ENCODE measurements at places on chromosomes 7 and 10.

DNA sequence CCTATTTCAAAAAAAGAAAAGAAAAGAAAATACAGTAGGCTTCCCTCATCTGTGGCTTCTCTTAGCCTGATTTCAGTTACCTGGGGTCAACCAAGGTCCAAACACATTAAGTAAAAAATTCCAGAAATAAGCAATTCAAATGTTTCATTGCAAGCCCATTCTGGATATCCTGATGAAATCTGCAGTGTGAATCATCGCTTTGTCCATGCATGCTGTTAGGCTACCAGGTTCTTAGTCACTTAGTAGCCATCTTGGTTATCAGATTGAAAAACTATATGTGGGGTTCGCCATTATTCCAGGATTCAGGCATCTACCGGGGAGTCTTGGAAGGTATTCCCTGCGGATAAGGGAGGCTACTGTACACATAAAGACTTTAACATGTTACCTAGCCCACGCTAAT is 991 bp upstream of the FAM204A start:
- DNase-seq: no peak

- DNase-seq: no peak
Observed at GRCh38 chr10:90947030-90947960, 26.4 kb upstream of the ANKRD1 start.

GRCh38 chr7:55569797-55570196 is 2.5 kb downstream of the VOPP1 start:
- DNase-seq: no peak

- DNase-seq: no peak
Observed at GRCh38 chr7:92793656-92794205, 42.6 kb downstream of the CDK6 start.

DNA sequence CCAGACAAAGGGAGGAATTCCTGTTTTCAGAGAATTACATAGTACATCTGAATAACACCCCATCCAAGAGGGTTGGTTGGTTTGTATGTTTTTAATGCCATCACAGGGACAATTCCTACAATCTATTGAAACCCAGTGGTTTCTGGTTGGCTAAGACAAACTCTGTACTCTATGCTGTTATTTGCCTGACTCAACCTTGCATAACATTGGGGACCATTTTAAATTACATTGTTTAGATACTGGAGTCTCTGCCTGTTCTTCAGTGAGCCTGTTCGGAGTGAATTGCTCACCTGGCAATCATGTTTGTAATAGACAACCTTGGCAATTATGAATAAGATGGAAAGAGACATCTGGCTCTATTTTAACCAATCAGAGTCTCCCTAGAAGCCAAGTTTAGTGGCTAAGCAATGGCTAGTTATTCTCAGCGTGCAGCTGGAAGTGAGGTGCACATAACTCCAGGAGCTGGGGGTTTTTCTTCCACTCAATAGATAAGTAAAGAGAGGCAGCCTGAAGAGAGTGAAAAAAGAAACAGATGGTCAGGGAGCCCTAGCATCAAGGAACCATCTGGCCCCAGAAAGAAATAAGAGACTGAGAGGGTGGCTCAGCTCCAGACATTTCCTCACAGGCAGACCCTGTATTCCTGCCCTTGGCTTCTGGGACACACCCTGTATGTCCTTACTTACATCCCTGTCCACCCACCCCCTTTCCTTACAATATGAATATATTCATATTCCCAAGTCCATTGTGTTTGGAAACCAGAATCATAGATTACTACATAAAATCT is 21.2 kb upstream of the SLC35G1 start:
- DNase-seq: no peak

- no peak for DNase-seq
Observed at GRCh38 chr7:113179313-113179712, 61.0 kb upstream of the SMIM30 start.

- DNase-seq: peak; percentile 99
Observed at GRCh38 chr10:118423800-118424442, 81.8 kb upstream of the FAM204A start.
